ENCODE measurements at places on chromosomes 4 and X.

DNA sequence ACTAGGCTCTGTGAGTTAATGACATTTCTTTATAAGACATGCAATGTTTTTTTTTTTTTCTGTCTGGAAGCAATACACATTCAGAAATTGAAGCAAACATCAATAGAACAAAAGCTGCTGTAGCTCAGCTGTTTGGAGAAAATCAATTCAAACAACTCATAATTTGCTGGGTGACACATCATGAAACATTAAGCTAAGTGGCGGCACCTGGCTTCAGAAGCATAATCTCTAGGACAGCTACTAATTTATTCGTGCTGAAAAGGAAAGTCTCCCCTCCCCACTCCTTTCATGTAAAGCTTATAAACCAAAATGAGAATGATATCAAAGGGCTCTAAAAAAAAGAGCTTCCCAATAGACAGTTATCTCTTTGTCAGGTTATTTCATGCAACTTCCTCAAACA lies 73.9 kb downstream of the LUZP4 start:
- peak; percentile 75 for DNase-seq

GRCh38 chrX:134484039-134484438 lies 24.1 kb downstream of the HPRT1 start:
- DNase-seq, result no peak

- no peak for DNase-seq
Observed at GRCh38 chr4:188370777-188371176, 231.5 kb downstream of the TRIML1 start.

GRCh38 chr4:1354983-1355275 lies 7.9 kb downstream of the UVSSA start:
- DNase-seq, result no peak

DNA sequence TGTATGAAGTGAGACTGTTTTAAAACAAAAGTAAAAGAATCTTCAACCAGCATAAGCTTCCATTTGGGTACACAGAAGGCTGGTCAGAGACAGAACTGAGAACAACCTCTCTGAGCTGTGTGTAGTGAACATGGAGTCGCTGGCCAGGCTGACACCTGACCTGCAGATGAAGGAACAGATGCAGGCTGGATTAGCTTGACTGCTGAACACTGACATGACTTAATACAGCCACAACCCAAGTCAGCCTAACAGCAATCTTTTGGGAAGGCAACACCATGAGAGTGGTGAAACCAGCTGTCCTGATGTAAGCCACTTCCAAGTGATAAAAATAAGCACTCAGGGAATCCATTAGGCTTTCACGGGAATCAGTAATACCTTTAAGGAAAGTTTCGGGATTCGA lies 10.1 kb downstream of the SCARB2 start:
- no peak for DNase-seq

GRCh38 chr4:141346144-141346543 lies 125.4 kb downstream of the ZNF330 start:
- no peak for DNase-seq

Data from NCI-H1436 treated with DMSO at 0.1 percent for 48 hours (cell line).